ENCODE measurements at places on chromosomes 7 and 10.

GRCh38 chr10:132420981-132421846, 24.2 kb downstream of the PWWP2B start:
- no peak for DNase-seq

DNA sequence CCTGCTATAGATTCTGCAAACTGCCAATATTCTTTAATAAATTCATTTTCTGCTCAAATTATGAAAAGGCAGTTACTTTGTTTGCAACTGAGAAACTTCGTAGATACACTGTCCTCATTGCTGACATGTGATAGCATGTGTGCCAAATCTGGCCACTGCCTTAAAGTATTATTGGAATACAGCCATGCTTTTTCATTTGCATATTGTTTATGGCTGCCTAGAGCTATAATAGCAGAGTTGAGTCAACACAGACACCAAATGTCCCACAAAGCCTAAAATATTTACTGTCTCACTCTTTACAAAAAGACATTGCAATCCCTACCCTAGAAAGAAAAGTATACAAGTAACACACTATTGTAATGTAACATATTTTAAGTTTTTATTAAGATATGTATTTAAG, 647.4 kb downstream of the XPNPEP1 start:
- DNase-seq, result no peak

- DNase-seq, result no peak
Observed at GRCh38 chr10:125296598-125296997, 136.2 kb upstream of the CTBP2 start.

GRCh38 chr7:7201578-7202374, 19.4 kb downstream of the C1GALT1 start:
- DNase-seq, result no peak

DNA sequence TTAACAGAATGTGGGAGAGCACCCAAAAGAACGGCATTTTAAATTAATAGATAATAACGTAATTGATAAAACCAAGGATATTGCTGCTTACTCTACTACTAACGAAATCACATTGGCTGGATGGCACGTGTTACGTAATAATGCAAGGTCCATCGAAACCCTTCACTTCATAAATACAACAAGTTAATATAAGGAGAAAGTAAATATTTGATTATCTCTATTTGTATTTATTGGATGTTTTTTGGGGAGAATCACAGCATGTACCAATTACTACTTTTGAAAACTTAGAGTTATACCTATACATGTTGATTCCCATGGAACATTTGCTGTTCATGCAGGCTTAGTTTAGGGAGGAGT, 1.6 kb downstream of the PRKG1 start:
- no peak for DNase-seq

Measured in stimulated activated CD8-positive, alpha-beta memory T cell treated with anti-CD3 and anti-CD28 coated beads, Interleukin-7, amount 100 ng/mL, for 1 hour (primary cell).